ENCODE measurements at places on chromosomes 11 and 22.

DNA sequence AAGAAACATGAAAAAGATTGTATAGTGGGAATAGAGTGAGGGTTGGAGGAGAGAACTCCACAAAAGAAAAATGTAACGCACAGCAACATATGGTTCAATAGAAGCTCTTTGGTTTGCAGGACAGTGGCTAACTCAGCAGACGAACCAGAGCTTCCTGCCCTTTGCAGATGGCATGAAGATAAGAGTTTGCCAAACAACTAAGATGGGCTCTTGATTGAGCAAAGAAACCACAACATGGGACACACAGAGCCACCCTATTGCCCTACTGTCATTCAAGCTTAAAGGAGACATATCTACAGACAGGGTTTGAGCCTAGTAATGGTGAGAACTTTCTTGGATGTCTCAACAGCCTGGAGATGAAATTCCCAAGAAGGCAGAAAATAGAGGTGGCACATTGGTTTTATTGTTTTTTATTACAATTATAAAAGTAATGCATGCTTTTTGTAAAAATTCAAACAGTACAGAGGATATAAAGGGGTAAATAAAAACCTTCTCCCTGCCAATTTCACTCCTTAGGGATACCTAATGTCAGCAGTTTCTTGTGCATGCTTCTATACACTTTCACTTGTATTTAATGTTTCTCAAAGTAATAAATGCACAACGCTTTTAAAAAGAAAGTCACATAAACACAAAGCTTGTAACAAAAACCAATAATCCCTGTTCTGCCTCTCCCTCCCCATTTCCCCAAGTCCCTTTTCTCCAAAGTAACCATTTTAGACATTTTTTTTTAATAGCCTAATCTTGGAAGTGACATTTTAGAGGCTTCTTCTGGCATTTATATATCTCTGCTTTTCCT lies 63.7 kb downstream of the COPB1 start:
- ATAC-seq, result no peak

- ATAC-seq, result no peak
These were observed 208.2 kb upstream of the PDGFD start for GRCh38 chr11:104372111-104372510.

- ATAC-seq, result no peak
These were observed 76.0 kb downstream of the MRTFA start for GRCh38 chr22:40560551-40560950.

DNA sequence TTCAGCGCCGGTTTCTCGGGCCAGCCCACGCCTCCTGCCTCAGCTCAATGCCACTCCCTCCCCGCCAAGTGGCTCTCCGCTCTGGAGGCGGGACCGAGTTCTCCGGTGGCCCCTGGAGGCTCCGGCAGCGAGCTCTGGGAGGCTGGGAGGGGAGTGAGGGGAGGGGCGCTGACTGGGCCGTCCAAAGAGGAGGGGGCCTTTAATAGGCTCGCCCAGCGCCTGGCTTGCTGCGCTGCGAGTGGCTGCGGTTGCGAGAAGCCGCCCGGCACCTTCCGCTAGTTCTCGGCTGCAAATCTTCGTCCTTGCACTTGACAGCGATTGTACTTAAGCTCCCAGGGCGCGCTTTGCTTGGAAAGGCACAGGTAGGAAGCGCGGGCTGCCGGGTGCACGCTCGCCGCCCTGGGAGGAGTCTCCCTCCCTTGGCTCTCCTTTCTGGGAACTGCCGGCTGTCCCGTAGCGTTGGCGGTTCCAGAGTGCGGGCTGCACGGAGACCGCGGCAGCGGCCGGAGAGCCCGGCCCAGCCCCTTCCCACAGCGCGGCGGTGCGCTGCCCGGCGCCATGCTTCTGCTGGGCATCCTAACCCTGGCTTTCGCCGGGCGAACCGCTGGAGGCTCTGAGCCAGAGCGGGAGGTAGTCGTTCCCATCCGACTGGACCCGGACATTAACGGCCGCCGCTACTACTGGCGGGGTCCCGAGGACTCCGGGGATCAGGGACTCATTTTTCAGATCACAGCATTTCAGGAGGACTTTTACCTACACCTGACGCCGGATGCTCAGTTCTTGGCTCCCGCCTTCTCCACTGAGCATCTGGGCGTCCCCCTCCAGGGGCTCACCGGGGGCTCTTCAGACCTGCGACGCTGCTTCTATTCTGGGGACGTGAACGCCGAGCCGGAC lies at the start of gene ADAMTS15:
ADAMTS15 (plus strand) TSS at position 230 of the 894 bp plus-strand sequence; CDS start at position 559, 329 bp downstream.
- ATAC-seq, result peak; percentile 93

GRCh38 chr11:130533113-130533798 lies 84.8 kb downstream of the ADAMTS15 start:
- ATAC-seq, result no peak

Measured in esophagus mucosa (tissue), 1 donor.